ENCODE measurements at places on chromosomes 2 and 18.

DNA sequence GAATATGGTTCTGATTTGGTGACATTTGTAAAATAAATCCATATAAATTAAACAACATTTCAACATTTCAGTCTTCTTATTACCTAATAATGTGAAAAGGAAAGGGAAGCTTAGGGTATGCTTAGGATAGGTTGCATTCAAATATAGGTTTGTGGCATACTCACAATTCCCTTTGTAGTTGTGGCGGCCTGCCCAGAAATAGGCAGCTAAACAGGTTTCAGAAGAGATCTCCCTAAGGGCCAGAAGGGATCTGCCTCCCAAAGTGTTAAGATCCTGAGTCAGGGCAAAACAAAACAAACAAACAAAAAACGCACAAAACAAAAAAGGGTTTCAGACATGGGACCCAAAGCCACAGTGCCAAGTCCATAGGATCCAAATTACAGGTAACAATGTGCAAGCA, 41.4 kb upstream of the TCF7L1 start:
- DNase-seq: no peak

GRCh38 chr18:77949355-77949973, 699.8 kb downstream of the GALR1 start:
- DNase-seq: no peak

DNA sequence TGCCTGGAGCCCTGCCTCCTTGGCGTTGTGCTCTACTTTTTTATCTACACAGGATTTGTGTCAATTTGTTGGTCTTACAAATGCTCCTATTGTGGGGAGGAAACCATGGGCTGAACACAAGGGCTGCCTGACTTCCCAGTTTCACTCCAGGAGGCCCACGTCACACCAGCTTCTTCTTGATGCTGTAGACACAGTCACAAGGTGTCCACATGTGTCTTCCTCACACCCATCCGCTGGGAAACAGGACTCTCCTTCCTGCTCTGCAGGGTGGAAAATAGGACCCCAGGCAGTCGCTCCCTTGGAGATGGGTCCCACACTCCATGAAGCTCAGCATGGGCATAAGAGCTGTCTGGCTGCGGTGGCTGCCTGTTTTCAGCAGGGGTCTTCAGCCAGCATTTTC, 468.2 kb downstream of the EPHA4 start:
- DNase-seq: no peak

DNA sequence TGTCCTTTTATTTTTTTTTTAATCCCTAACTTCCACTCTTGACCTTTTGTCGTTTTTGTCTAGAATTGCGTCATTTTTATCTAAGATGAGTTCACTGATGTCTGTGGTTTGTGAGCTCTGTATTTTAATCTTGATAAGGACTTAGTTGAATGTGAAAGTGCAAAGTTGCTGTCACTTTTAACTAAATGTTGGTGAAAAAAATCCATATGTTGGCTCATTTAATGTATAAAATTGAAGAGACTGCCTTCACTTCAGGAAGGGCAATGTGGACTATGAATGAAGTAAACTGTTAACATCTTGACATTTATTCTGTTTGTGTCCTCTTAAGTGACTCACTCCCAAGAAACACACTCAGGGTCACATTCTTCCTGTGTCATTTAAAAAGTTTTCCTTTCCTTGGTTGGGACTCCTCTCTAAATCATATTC, 256.6 kb upstream of the RASGRP3 start:
- no peak for DNase-seq

- DNase-seq: no peak
These were observed 23.2 kb downstream of the SATB2 start for GRCh38 chr2:199434555-199434954.

DNA sequence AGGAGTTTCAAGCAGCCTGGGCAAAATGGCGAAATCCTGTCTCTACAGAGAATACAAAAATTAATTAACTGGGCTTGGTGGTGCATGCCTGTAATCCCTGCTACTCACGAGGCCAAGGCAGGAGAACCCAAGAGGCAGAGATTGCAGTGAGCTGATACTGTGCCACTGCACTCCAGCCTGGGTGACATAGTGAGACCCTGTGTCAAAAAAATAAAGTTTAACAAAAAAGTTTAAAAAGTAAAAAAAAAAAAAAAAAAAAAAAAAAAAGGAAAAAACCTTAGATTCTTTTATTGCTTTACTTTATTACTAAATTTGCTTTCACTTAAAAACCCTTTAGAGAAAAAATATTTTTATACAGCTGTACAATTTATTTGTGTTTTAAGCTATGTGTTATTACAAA, 10.7 kb downstream of the CREB1 start:
- DNase-seq: no peak

GRCh38 chr2:55880416-55881143, 43.0 kb downstream of the EFEMP1 start:
- no peak for DNase-seq

- DNase-seq: no peak
These were observed 262.0 kb downstream of the DLGAP1 start for GRCh38 chr18:4193086-4193485.

- DNase-seq: no peak
These were observed 161.3 kb downstream of the ASB1 start for GRCh38 chr2:238587776-238588660.

DNA sequence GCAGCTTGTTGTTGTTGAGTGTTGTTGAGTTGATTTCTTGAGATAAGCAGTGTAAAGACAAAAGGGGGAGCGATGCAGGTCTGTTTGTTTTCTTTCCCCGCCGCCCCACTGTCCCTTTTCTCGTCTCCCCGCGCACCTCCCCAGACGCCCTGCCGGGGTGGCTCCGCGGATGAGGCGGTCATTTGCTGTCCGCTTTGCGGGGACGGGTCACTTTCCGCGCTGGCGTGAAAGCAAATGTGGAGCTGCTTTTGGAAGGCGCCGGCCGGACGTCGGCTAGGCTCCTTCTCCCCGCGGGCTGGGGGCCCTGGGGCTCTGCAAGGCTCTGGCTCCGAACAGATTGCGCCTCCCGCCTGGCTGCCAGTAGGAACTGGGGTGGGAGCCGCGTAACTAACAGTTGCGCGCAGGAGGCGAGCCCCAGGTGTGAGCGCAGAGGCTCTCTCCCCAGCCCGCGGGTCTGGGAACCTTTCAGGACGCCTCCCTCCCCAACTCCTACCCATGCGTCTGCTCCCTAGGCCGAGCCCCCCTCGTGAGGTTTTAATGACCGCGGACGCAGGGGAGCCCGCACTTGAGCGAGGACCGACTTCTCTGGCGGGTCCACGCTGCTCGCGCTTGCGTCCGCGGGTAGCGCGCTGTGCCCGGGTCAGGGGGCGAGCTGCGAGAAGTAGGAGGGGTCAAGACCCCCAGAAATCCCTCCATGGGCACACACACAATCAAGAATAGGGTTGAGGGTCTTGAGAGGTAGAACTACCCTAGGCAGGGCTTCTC, 146.6 kb downstream of the MEIS1 start:
- DNase-seq: no peak

- no peak for DNase-seq
These were observed 54.1 kb upstream of the ACYP2 start for GRCh38 chr2:54061272-54061671.

DNA sequence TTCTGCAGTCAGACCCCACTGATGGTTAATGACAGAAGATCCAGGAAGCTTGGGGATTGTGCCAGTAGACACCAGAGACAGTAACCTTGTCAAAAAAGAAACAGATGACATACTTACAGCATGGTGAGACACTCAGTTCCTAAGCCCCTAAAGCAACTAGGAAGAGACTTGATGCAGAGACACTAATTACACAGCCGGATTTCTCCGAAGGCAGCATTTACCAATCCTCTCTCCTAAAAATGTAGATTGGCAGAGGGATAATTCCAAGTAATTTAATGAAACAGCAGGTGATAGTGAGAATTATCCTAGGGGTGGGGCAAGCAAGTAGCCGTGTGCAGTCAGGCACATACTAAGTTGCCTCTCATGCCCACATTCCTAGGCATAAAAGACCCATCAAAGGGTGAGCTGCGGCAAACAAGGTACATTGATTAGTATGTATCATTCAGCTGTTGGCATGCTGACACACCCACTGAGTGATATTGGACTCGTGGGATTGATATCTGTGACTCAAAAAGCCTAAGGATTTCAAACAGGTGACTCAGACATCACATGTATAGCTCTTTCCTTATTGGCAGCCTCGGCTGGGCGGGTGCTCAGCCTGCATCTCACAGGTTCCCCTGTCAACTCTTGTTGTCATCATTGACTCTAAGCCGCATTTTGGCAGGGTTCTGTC, 296.7 kb upstream of the ATP5MC3 start:
- no peak for DNase-seq

- DNase-seq: no peak
These were observed 113.6 kb downstream of the CDH2 start for GRCh38 chr18:28063271-28063761.

GRCh38 chr18:66826211-66826610, 222.3 kb upstream of the CDH19 start:
- DNase-seq: no peak

- DNase-seq: no peak
These were observed 254.6 kb upstream of the RBBP8 start for GRCh38 chr18:22678486-22678885.

DNA sequence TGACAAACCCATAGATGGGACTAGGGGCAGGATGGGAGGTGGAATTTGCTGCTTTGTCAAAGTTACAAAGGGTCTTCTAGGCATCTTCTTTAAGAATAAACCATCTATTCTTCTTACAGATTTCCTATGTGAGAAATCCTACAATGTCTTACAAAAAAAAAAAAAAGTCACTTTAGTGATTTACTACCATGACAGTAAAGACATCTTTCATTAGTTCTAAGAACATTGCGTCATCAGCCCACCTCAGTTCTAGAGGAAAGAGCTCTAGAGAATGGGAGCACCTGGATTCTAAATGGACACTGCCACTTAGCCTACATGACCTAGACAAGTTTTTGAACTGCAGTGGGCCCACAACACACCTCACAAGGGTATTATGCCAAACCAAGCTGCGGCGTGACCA, 172.0 kb downstream of the MYO5B start:
- DNase-seq: no peak

DNA sequence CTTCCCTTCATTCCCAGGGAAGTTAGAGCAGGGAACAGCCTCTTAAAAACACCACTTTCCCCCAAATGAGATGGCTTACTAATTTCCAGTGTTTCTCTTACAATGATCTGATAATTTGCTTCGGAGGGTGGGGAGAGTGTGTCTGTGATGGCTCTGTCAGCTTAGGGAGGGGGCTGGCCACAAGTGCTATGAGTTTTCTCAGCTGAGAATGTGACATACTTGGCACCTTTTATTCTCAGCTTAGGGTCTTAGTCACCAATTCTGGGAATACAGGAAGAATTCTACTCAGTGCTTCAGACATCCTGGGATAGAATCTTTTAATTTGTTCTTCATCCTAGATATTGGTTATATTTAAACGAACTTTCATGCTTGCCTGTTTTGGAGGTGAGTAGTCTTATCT, 64.4 kb downstream of the AOX1 start:
- DNase-seq: no peak

DNA sequence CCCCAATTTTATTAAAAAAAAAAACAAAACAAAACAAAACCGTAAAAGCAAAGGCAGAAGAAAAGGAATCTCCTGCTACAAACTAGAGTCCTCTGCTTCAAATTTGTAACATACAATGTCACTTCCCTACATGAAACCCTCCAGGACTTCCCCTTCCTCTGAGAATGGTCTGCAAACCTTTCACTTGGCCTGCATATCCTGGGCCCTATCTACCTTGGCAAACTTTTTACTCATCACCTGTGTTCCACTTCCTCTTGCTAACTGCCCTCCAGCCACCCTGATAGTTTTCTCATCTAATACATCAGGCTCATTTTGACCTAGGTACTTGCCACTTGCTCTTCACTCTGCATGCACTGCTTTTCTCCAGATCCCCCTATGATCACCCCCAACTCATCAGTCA, 255.5 kb downstream of the ETAA1 start:
- no peak for DNase-seq

GRCh38 chr18:10169064-10169562, 255.3 kb downstream of the VAPA start:
- DNase-seq: peak; percentile 50

DNA sequence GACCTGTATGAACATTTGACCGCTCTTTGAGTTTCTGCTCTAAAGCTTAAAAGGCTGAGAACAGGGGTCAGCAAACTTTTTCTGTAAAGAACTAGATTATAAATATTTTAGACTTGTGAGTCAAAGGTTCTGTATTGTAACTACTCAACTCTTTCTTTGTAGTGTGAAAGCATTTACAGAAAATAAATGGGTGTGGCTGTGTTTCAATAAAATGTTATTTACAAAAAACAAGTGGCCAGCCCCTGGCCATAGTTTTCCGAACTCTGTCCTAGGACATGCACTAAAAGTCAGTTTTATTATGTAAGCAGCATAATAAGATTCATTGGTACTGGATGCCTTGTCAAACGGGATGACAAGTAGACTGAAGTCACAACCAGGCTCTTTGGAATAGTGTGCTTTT, 434.9 kb downstream of the ZEB2 start:
- DNase-seq: no peak

GRCh38 chr18:35026407-35027061, 14.7 kb upstream of the MAPRE2 start:
- DNase-seq: peak; percentile 11

GRCh38 chr18:79486356-79487182, 90.8 kb downstream of the NFATC1 start:
- no peak for DNase-seq

DNA sequence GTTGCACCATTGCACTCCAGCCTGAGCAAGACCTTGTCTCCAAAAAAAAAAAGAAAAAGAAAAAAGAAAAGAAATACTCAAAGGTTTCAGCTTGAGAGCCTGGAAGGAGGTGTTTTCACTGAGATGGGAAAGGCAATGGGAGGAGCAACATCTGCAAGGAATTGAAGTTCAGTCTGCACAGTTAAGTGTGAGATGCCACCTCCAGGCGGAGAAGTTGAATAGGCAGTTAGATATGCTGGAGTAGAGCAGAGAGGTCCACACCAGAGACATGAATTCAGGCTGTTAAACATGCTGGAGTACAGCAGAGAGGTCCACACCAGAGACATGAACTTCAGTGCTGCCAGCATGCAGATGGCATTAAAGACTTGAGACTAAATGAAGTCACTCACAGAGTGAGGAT, 41.4 kb upstream of the DTNB start:
- DNase-seq: no peak

- peak; percentile 90 for DNase-seq
These were observed 256.9 kb downstream of the DCC start for GRCh38 chr18:52596748-52597435.

DNA sequence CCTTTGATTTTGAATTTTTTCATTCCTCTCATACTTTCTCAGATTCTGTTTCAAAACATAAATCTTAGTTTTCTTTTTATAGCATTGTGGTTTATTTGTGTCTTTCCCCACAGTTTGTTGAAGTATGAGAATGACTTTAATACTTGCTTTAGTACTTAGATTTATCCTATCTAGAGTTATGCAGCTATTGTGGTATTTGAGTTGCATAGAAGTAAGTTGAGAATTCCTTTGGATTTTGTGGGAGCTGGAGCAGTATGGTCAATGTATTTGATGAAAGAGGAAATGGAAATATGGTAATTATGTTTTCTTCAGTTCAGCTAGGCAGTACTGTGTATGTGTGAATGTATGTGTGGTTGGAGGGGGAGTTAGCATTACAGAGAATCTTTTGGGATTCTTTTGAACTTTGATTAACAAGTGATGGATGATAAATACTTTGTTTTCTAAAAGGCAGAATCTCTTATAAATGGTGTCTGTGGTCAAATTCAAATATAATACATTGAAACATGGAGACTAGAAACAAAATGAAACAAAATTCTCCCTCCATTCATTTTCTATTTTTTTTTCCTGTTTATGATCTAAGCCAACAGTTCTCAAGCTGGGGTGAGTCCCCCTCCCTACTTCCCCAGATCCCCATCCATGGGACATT, 3.0 kb downstream of the ACVR2A start:
- DNase-seq: no peak

All from DMS153 (cell line).